ENCODE measurements at places on chromosomes 1 and 21.
A peak's percentile ranks its signal among the peaks of the same experiment; 100 is the strongest.

GRCh38 chr1:64437453-64437852 is 32.5 kb upstream of the CACHD1 start:
- no peak for DNase-seq

GRCh38 chr1:67013573-67013972 is 40.4 kb downstream of the SLC35D1 start:
- DNase-seq: no peak

GRCh38 chr1:154171223-154171583 is 16.3 kb upstream of the NUP210L start:
- no peak for DNase-seq

DNA sequence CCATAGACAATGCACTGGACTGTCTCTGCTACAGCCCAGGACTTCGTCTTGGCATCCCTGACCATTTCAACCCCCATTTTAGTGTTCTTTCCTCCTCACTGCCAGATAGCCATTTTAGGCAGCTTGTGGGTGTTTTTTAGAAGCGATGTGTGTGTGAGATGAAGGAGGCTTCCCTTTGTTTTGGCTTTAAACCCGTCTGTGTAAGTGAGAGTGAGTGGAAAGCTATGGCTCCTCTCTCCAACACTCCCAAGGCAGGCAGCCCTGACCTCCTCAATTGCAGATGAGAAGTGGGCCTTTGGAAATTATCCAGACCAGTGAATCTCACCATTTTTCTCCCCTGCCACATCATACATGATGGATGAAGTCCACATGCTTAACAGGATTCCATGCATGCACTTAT is 70.3 kb upstream of the PGBD5 start:
- no peak for DNase-seq

DNA sequence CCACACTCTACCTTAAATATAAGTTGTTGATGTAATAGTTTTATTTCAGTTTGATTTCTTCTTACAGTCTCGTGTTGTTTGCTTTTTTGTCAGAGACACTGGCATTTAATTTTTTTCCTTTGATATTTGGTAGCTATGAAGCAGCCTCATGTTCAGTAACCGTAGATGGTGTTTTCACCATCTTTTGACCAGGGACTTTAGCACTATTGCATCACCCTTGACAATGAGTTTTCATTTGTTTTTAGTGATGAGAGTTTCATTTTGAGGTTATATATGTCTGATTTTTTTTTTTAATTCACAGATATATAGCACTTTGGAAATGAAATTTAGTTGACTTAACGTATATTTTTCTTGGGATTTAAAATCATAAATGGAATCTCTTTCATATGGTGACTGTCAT is 36.2 kb downstream of the CEP350 start:
- DNase-seq: no peak

- DNase-seq: peak; percentile 40
These were observed 2.2 kb upstream of the EPHA2 start for GRCh38 chr1:16158025-16158424.

DNA sequence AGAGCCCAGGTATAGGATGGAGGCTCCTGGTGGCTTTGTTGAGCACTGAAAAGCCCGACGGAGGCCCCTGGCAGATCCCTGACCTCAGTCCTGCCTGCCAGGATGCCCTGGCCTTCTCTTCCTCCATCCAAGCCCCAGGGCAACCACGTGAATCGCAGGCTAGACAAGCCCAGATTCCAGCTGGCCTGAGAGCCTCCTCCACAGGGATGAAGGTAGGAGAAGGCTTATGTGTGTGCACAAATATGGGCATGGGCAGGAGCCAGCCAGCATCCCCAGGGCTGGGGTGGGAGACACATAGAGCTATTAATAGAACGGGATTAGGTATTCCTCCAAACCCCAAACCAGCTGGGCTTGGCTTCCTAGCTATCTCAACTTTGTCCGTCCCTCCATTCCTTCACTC is 4.0 kb upstream of the EXTL1 start:
- DNase-seq: no peak

DNA sequence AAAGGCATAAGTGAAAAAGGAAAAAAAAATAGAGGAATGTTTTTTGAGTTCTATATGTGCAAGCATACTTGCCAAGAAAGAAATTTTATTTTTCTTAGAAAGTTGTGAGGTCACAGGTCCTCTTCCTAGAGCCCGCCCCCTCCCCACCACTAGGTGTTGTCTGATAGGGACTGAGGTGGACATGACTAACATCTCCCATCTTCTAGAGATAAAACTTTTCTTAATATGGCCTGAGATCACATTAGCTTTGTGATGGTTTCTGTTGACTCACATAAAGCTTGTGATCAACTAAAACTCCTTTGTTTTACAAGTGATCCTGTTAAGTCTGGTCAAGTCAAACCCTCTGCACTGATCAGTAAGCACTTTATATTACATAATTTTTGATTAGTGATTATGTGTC is 33.4 kb upstream of the CITED4 start:
- no peak for DNase-seq

GRCh38 chr1:212920896-212921295 is 29.4 kb upstream of the VASH2 start:
- no peak for DNase-seq

- no peak for DNase-seq
These were observed 200.5 kb upstream of the RUNX1 start for GRCh38 chr21:35249636-35250035.

GRCh38 chr1:225498549-225499136 is 70.8 kb upstream of the LBR start:
- no peak for DNase-seq

GRCh38 chr1:36126005-36126716 is 1.1 kb upstream of the COL8A2 start:
- DNase-seq: no peak

GRCh38 chr1:45246760-45247159 is 40.4 kb upstream of the ZSWIM5 start:
- no peak for DNase-seq

DNA sequence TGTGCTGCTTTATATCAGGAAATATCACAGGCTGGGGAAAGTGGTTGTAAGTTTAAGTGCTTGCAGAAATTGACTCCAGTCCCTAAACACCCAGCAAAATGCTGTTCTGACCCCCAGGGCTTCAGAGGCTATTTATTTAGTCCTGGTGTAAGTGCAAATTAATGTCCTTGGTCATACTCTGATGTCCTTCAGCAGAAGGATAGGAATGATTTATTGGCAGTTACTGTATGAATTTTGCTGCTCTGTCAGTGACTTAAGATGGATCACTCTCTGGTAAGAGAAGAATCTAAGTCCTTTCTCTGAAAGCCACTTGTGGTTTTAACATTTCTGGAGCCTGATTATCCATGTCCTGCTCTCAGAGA is 21.9 kb downstream of the FAM20B start:
- DNase-seq: no peak

DNA sequence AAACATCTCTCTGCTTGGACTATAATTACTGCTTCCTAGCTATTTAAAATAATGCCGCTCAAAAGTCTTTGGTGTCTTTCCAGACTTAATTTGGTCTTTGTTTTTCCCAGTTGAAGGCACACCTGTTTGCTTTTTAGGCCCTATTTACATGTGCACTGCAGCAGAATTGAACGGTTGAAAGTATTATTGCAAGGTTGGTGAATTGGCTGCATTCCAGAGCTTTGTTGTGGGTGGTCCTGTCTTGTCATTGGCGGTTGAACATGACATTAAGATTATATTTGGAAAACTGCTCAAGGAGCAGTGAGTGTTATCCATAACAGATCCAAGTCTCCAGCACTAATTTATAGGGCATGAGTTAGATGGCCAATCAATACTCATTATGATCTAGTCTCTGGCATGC is 656.3 kb downstream of the PTPRC start:
- no peak for DNase-seq

DNA sequence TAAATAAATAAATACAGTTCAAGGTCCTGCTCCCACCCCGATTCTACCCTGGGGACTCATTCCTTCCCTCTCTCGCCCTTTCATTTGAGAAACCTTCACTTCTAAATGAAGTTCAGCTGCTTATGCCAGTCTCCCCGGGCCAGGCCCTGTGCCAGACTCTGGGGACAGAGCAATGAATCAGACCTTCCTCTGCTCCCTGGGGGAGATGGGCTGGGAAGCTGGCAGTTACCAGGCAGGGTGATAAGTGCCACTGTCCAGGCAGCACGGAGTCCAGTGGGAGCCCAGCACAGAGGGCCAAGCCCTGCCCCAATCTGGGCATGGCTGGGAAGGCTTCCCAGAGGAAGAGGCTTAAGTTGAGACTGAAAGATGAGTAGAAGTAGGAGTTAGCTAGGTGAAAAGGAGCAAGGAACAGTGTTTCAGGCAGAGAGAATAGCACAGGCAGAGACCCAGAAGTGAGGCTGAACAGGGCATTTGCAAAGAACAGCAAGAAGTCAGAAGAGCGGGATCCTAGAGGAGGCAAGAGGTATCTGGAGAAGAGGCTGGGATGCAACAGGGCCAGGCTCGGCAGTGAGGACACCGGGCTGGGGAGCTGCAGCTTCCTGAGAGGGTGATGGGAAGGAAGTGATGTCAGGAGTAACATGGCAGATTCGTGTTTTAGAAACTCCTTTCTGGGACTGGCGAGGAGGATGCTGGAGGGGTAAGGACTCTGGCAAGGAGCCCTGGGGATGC is 13.5 kb downstream of the KCNQ4 start:
- no peak for DNase-seq

DNA sequence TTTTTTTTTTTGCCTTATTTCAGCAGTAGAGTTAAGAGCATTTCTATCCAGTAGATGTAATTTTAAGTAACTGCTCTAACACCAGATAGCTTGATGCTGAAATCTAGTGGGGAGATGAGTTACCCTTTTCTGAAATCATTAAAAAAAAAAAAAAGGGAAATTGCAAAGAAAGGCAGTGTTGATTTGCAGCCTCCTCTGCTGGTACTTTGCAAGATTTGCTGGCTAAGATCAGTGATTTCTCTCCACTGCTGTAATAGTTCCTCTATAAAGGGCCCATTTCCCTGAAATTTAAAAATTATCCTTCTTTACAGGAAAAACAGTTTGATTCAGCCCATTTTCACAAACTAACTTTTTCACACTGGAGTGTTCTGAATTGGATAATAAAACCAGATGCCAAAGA is 120.6 kb downstream of the PTBP2 start:
- DNase-seq: no peak

GRCh38 chr1:203101813-203102634 is 16.2 kb upstream of the MYOG start:
- DNase-seq: no peak

GRCh38 chr1:157509546-157510232 is 42.6 kb downstream of the FCRL5 start:
- DNase-seq: no peak

GRCh38 chr1:165257969-165258459 is 98.5 kb downstream of the LMX1A start:
- DNase-seq: no peak

- no peak for DNase-seq
These were observed 207.1 kb downstream of the NUF2 start for GRCh38 chr1:163528710-163529348.

DNA sequence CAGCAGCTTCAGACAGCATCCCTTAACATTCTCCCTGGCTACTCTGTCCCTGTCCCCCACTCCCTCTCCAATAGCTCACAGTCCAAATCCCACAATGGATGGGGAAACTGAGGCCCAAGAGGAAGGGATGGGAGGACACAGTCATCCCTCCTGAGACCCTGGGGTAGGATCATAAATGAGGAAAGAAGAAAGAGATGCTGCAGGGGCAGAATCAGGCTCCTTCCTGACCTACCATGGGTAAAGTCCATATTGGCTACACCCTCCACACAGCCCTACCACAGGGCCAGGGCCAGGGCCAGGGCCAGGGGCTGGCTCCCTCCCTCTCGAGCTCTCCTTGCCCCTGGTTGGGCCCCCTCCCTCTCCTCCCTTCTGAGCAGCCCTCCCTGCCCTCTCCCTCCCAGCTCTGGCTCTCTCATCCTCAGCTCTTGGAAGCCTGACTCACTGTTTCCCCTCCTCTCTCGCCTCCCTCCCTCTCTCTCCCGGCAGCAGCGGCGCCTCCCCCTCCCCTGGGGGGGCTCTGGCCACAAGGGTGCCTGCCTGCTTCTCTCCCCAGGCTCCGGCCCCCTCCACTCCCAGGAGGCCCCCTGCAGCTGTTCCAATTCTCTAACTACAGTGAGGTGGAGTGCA is 4.9 kb downstream of the AHDC1 start:
- DNase-seq: no peak

DNA sequence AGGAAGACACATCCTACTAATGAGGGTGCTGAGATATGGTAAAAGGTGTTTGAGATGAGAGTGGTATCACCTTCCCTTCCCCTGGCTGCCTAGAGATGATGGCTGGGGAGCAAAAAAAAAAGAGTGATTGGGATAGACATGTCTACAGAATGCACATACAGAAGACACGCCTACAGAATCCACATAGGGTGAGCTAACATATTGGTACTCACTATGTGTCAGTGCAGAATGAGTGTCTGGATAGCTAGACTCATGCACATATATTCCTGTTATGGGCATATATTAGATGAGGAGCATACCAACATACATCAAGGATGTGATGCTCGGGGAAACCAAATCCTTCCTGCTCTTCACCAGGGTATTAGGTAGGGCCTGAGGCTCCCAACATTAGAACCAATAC is 16.2 kb downstream of the CD34 start:
- DNase-seq: no peak

- DNase-seq: no peak
These were observed 267.8 kb upstream of the RUNX1 start for GRCh38 chr21:35316933-35317332.

- DNase-seq: no peak
These were observed 5.8 kb upstream of the KRTAP20-2 start for GRCh38 chr21:30629200-30629599.

DNA sequence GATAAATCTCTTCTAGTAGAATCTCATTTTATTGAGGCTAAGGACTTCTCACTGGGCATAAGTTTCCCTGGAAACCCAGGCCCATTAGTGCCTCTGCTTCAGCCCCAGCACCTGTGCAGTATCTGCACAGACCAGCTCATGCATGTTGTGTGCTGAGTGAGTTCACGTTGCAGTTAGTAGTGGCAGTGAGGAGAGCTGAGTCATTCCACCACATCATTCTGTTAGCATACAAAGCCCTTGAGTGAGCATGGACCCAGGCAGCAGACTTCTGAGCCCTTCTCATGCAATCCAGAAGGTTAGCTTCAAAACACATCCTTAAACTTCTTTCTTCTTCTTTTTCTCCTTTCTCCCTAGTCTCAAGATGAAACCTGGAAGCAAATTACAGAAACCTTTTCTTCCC is 45.8 kb upstream of the NTPCR start:
- DNase-seq: no peak

DNA sequence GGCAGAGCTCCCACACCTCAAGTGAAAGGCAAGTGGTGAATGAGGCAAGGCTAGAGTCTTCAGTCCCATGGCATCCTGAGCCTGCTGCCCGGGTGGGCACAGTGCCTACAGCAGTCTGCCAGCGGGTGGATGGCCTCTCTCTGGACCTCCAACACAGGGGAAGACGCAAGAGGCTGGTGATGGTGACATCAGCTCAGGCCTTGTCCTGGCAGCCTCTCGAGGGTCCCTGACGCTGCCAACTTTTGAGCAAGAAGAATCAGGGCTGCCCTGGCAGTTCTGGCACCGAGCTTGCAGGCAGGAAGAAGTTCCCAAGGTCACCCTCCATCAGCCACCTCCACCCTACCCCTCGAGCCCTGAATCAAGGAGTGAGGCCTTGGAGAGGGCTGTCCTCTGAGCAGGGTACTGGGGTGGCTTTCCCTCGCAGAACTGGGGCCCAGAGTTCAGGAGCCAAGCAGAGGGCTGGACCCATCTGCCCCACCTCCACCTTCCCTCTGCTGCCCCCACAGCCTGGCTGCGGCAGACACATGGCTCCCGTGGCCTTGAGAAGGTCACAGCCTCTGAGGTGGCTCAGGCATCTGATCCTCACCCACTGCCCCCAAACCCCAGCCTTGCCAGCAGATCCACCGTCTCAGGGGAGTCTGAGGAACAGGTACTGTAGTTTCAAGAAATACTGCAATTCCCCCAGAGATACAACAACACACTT is 5.8 kb downstream of the RAP1GAP start:
- DNase-seq: no peak

- peak; percentile 31 for DNase-seq
These were observed 4.7 kb upstream of the ECE1 start for GRCh38 chr1:21295002-21295401.
